Stimulated activated CD8-positive, alpha-beta memory T cell treated with anti-CD3 and anti-CD28 coated beads, Interleukin-4, amount 100 ng/mL, for 4 hours (primary cell): ENCODE measurements at places on chromosomes 2 and 18.

DNA sequence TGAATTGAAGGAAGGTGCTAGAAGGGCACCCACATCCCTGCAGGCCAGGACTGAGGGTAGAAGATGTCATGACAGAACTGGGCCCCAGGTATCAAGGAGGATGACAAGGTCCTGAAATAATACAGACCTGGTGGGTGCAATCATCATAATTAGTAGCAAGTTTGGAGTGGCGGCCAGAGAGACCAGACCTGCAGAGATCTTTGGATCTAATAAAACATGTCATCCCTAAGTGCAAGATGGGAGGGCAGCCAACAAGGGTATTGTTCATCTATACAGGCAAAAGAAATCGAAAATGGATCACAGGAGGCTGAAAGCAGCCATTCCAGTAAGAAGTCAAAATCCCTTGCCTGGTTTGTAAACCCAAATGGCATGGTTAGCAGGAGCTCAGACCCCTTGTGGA, 111.3 kb upstream of the BOD1L2 start:
- no peak for DNase-seq

DNA sequence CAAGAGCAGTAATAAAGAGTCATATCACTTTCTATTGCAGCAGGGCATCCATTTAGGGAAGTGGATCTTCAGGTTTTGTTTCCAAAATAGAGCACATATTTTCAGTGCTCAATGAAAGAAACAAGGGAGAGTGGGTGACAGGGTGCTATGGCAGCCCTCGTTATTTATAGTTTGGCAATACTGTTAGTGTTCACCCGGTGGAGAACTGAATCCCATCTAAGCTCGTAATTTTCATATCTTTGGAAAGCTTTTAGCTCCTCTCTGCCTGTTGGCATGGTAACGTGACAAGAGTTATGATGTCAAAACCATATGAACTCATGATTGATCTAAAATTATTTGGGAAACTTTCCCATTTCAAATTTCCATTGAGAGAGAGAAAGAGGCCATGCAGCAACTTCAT, 331.9 kb downstream of the LRRTM1 start:
- no peak for DNase-seq

GRCh38 chr2:108633409-108633808, 85.9 kb upstream of the RANBP2 start:
- no peak for DNase-seq

DNA sequence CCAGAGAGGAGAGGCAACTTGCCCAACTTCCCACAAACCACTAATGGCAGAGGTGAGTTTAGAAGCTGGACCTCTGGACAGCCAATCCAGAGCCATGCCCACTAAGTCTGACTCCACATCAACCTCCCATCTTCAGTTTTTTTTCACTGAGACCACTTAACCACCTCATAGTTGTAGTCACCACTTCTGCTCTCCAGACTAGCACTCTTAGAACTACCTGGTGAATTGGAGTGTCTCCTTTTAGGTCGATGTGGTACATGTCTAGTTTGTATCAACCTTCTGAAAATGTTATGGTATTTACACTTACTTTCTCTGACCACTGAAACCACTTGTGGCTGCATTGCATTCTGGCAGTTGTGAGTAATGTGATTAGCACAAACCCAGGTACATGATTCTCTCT, 743.6 kb upstream of the FANCL start:
- no peak for DNase-seq

GRCh38 chr18:62964432-62964831, 249.1 kb downstream of the PHLPP1 start:
- no peak for DNase-seq

DNA sequence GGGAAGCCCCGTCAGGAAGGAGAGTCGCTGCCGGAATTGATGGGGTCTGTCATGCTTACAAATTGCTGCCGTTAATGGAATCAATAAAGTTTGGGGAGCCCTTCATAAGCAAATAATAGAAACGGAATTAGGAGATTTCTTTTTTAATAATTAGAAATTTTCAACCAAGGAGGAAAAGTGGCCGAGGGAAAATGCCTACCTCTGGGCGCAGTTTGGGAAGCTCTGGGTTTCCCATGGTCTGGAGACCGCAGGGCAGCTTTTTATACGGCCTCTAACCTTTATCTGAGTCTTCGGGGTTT, 1.3 kb downstream of the EVX2 start:
- no peak for DNase-seq

- no peak for DNase-seq
Observed at GRCh38 chr2:160124571-160124970, 62.2 kb upstream of the PLA2R1 start.

DNA sequence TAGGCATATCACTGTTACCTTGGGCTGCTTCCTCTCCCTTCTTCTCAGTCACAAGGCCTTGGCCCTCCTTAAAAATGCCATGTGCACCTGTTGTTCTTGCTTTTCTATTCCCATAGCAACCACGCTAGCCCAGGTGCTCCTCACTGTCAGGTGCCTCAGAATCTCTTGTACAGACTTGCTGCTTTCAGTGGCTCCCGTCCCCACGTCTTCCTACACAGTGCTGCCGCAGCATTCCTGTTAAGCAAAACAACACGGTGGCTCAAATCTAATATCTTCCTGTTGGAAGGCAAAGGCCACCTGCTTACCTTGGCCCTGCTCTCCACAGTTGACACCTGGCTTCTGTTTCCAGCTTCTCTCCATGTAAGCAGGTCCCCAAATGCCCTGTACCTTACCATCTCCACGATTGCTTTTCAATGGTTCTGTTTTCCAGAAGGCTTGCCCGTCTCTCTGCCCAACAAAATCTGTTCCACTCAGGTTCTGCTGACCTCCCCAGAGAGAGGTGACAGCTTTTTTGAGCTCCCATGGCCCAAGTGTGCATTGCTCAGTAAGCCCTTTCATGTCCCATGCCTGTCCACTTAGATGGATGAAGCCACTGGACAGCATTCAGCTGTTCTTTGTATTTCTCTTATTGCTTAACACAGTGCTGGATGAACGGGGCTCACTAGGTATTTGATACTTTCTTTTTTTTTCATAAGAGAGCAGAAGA, 240.4 kb downstream of the PRKCE start:
- DNase-seq = no peak

- DNase-seq = no peak
Observed at GRCh38 chr2:85275984-85276540, 51.7 kb downstream of the TGOLN2 start.

- no peak for DNase-seq
Observed at GRCh38 chr2:143889216-143889615, 630.7 kb downstream of the ZEB2 start.

GRCh38 chr18:1487457-1487856, 582.8 kb downstream of the ADCYAP1 start:
- no peak for DNase-seq

DNA sequence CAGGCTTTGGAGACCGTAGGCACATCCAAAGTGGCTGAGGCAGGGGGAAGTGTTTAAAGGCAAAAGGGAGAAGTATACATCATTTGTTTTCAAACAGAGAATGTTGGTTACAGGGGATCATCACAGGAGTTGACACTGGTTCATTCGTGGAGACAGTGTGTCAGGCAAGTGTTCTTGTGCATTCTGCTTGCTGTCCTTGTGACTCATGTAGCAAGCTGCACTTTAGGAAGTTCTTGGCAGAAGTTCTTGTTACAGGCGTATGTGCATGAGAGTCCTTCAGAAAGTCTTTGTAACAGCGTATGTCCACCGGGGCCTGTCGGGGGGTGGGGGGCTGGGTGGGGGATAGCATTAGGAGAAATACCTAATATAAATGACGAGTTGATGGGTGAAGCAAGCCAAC, 36.5 kb upstream of the B4GALT6 start:
- DNase-seq = no peak

DNA sequence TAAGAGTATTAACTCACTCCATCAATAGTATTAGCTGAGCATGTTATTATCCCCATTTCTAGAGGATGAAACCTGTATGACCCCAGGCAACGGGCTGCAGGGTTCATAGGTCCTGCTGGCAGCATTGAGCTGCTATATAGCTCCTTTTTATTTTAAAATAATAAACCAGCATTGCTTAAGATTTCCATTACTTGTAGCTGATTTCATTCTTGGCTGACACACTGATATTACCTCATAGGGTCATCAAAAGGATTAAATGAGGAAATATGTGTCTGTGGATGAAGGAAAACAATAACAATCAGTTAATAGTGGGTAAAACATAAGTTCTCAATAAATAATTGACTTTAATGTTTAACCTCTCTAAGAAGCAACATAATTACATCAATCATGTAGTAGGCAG, 48.3 kb upstream of the NRP2 start:
- DNase-seq = no peak

- no peak for DNase-seq
Observed at GRCh38 chr2:78465707-78466106, 559.8 kb upstream of the REG3G start.

DNA sequence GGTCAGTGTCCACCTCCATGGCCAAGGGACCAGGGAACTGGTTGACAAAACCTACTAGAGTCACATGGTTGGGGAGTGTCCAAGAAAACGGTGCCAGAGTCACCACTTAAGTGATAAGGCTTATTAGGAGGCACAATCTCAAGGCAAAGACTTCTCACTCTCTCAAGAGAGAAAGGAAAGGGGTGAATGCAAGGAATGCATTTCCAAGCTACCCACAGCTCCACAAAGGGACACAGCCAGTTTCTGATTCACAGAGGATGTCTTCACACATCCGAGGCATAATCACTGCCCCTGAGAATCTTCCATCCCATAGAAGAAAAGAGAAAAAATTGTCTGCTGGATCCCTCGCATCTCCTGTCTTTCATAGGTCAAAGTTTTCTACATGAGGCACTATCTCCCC, 269.3 kb downstream of the TNS1 start:
- no peak for DNase-seq

DNA sequence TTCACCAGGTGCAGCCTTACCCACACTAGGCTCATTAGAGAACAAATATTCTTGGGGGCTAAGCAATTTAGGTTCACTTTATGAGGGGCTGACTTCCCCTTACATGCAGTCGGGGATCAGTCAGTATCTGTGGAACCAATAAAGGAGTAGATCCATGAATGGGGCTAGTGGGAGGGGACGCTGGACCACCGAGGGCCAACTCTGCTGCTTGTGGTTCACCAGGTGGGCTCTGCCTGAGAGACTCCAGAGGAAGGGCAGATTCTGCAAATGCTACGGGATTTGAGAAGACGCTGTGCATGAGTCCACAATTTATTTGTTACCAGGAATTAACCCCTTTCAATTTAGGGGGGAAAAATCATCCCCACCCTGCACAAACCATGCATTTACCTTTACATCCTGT, 15.9 kb upstream of the HAAO start:
- DNase-seq = no peak

GRCh38 chr2:28567061-28567471, 71.2 kb downstream of the PLB1 start:
- no peak for DNase-seq

DNA sequence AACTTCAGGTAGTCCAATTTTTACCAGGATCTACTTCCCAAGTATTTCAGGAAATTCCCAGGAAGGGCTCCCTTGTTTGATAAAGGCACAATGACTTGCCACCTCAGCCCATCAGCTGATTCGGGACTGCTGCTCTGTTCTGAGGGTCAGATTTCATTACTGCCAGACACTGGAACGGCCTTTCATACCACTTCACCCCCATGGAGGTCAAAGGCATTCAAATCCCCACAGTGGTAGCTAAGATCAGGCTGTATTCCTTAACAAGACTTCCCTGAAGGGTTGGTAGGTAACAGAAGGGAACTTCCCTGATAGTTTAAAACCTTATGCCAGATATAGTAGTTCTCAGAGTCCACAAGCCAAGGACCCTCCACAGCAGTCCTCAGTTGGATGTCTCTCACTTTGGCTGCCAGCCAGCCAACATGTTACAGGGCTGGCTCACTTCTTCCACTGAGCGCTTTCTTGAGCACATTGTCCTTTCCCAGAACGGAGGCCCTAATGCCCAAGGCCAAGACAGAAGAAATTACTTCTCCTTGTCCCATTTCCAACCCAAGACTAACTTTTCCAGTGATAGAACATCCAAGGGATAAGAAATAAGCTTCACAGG, 40.0 kb upstream of the GLS start:
- DNase-seq = no peak

DNA sequence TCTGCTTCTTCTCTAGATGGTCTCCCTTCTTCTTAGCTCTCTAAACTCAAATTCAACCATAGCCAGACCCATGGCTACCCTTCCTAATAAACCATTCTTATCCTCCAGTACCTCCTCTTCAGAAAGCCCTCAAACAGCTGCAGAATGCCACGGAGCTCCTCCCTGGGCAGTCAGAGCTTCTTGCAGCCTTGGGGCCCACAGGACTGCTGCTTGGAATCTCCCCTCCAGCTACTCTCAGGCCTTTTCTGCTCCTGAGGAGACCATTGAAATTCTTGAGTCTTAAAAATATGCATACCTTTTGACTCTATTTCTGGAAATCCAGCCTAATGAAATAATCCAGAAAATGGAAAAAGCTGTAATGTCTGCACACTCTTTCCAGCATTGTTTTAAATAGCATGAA, 30.7 kb downstream of the EFR3B start:
- DNase-seq = no peak

- no peak for DNase-seq
Observed at GRCh38 chr18:79788734-79789085, 9.0 kb upstream of the KCNG2 start.

- no peak for DNase-seq
Observed at GRCh38 chr2:71125506-71126294, 4.3 kb downstream of the MCEE start.

GRCh38 chr2:210167227-210167626, 4.0 kb downstream of the KANSL1L start:
- DNase-seq = no peak

GRCh38 chr2:240151477-240152031, 11.1 kb upstream of the OTOS start:
- no peak for DNase-seq

DNA sequence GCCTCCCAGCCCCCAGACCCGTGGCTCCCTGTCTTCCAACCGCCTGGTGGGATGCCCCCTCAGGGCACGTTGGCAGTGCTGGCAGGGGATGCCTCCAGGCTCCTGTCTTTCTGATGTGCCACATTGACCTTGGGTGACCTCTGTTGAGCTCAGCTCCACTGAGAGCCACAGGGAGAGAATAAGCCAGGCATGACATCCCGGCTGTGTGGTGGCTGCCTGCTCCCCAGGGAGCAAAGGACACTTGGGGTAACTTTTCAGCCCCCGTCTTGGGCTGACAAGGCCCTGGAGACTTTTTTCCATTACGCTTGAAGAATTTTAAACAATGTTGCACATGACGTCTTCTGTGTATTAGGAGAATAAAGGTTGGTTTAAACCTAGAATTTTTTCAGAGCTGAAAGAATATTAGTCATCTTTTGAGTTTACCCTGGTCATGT, 246.0 kb downstream of the TSN start:
- no peak for DNase-seq

DNA sequence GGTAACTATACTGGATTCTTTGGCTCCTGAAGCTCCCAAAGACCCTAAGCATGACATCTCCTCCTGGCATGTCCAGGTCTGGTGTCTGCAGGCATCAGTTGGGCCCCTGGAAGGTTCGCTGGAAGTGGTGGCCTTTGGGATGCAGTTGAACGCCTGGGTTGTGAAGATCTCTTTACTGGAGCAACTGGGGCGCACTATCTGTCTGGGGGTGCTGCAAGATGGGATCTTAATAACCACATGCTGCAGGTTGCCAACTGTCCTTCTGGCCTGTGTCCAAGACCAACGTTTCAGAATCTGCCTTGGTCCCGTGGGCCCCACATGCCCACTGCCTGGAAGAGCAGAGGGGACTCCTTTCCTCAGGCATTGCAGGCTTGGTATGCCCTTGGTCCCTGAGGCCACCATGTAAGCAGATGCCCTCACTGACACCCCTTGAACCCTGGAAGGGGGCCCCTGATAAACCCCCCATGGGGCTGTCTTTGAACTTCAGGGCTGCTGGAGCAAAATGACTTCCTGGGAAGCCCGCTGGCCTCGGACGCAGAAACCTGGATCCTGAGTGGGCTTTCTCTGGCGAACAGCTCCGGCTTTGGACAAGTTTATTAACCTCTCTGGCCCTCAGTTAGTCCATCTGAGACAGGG, 101.9 kb downstream of the TWIST2 start:
- no peak for DNase-seq
